GM10248 (cell line): ENCODE measurements at places on chromosomes 13 and 19.
A peak's percentile ranks its signal among the peaks of the same experiment; 100 is the strongest.

DNA sequence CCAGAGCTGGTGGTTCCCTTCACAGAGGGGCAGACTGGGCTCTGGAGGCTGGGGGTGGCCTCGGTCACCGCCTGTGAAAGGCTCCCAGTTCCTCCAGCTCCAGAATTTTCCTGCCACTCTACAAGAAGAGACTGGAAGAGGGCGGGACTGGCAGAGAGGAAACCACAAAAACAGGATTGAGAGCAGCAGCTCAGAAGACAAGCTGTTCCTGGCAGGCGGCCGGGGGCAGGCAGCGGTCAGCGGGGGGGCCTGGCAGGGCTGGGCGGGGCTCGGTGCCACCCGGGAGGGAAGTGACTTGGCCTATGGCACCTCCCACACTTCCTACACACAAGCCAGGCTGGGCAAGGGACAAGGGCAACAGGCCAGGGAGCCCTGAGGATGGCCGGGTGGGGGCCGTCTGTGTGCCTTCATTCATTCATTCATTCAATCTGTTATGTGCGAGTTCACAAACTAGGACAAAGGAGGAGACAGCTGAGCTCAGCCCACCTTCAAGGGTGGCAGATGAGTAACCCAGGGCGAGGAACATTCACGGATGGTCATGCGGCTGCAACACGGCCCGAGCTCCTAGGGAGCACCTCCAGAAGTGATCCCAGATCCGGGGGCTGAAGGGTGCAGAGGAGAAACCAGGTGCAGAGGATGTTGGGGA, 16.9 kb upstream of the BTBD2 start:
- no peak for DNase-seq

DNA sequence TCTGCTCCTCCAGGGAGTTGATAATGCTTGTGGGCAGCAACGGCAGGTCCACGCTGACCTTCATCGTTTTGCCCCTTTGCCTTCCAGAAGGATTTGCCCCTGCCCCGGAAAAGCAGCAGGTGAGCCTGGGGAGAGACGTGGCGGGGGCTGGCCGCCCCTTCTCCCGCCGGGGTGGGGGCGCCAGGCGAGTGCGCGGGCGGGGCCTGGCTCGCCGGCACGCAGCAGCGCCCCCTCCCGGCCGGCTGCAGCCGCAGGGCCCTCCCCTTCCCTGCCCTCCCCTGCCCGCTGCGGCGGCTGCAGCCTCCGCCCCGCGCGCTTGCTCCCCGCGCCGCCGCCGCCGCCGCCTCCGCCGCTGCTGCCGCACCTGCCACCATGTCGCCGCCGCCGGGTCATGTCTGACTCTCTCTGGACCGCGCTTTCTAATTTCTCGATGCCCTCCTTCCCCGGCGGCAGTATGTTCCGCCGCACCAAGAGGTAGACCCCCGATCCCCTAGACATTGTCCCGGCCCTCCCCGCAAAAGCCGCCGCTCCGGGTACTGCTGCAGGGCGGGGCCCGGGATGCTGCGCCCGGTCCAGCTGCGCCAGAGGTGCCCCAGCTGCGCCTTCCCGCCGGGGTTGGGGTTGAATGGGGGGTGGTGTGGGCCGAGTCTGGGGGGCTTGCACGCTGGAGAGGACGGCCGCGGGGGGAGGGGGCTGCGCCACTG, at the start of gene MAST1:
Gene MAST1, plus strand, starts transcription at position 334 of the 704 bp plus-strand sequence. Its CDS starts 58 bp downstream, at position 392.
- peak; percentile 86 for DNase-seq

DNA sequence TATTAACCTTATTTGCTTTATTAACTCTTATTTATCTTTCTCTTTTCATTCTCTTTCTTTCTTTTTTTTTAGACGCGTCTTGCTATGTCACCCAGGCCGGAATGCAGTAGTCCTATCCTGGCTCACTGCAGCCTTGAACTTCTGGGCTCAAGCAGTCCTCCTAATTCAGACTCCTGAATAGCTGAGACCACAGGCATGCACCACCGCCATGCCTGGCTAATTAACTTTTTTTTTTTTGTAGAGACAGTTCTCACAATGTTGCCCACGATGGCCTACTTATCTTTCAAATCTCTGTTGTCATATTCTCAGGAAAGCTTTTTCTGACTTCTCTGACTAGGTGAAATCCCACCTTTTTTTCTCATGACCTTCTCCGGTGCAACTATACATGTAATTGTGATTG, 7.8 kb upstream of the SPRY2 start:
- DNase-seq: no peak

GRCh38 chr19:5822181-5822844, 17.2 kb downstream of the FUT6 start:
- no peak for DNase-seq

DNA sequence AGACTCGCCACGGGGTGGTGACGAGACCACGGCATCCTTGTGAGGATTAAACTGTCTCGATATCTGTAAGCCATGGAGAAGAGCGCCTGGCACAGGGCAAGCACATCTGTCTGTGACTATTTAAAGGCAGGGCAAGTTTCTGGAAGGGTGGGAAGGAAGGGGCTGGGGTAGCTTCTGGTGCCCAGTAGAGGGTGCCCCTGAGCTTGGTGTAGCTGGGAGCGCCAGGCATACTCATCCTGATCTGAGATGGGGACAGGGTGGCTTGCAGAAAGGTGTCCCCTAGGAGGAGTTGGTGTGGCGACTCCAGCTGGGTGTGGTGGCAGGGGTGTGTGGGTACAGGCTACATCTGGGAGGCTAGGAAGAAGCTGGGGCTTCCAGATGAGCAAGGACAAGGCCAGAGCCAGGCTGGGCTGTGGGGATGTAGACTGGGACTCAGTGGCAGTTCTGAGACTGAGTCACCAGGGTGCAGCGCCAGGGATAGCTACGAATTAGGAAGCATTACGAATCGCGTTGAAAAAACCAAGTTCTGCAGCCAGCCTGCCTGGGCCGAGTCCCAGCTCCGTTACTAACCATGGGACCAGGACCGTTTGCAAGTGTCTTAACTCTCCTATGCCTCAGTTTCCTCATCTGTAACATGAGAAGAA, 23.1 kb upstream of the ASPDH start:
- DNase-seq: no peak
